ENCODE measurements at places on chromosomes 2 and 18.

GRCh38 chr2:151761193-151761592 is 26.9 kb upstream of the NEB start:
- DNase-seq = no peak

GRCh38 chr2:39620067-39620466 is 45.6 kb upstream of the TMEM178A start:
- DNase-seq = no peak

GRCh38 chr18:36411745-36412168 is 114.2 kb downstream of the FHOD3 start:
- DNase-seq = no peak

DNA sequence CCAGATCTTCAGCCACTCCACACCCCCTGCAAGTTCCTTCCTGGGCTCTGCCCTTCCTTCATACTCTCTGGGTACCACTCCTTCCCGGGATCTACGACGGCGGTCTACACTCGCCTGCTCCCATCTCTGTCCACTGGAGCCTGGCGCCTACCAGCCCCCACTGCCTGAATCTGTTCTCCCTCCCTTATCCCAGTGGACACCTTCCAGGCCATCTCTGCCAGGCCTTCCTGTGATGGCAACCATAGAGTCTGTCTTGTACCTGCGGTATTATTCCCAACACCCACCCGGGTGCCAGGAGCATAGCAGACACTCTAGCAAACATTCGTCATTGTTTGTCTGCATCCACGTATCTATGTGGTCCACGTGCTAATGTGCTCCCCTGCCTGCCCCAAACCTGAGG is 140.9 kb downstream of the ZFP36L2 start:
- DNase-seq = no peak

- DNase-seq = no peak
These were observed 90.3 kb downstream of the OLA1 start for GRCh38 chr2:174158003-174158402.

DNA sequence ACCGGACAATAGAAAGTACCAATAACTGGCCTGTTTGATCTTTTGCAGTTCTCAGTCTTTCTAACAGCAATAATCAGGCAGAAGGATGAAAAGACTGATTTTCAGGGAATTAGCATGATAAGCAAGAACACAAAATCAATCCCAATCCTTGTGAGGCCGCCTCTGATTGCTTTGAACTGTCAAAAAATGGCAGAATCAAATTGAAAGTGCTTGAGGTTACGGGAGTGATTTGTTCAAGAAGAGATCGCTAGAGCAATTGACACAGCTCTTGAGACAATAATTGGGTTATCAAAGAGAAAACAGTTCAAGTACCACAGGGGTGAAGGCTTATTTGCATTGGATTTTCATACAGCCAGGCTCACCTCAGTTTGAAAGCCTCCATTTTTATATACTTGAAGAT is 663.4 kb downstream of the ARHGAP15 start:
- DNase-seq = no peak

DNA sequence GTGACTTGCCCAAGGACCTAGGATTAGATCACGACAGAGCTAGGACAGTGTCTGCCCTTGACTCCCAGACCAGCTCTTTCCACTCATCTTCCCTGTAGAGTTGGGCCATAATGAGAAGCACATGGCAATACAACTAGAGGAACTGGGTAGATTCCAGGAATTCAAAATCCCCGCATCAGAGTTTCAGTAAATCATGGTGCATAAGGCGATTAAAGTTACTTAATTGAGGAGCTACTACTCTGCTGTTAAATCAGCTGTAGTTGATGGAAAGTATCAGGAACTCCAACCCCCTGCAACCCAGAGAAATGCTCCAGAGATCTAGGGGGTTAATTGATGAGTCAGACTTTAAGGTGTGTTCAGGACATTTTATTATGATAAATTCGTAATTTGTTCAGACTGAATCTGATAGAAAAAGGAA is 5.7 kb downstream of the ANTXR1 start:
- no peak for DNase-seq

GRCh38 chr2:24745825-24746224 is 47.4 kb downstream of the PTRHD1 start:
- no peak for DNase-seq

DNA sequence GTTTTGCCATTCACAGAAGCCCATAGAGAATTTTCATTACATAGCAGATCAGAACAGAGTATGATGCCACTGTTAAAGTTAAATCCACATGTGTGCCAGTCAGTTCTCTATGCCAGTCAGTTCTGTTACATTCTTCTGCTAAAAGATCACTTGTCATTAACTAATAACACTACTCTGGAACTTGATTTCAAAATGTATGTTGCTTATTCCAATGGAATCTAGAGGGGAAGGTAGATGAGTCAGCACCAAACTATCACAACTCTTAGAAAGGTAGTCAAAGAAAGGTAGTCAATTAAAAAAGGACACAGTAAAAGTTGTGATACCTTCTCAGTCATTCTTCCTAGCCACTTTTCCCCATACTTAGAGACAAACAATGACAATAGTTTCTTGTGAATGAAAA is 1214.4 kb downstream of the LRP1B start:
- no peak for DNase-seq

- no peak for DNase-seq
These were observed 78.9 kb upstream of the CCDC68 start for GRCh38 chr18:55038162-55038561.

DNA sequence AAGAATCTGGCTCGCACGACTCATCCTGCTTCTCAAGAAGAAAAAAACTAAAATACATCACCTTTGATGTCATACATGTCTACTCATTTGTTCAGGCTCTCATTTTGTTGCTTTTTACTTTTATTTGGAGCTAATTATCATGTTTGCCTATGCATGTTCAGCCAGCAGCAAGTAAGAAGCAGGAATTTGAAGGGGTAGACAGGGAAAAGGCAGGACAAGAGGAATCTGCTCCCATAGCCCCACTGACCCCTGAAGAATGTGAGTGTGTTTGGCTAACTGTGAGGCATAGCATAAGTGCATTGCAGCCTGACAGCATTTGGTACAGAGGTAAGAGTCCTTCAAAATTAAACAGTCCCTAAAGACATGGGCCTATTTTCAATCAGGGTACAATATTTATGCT is 72.7 kb downstream of the NYAP2 start:
- DNase-seq = no peak

DNA sequence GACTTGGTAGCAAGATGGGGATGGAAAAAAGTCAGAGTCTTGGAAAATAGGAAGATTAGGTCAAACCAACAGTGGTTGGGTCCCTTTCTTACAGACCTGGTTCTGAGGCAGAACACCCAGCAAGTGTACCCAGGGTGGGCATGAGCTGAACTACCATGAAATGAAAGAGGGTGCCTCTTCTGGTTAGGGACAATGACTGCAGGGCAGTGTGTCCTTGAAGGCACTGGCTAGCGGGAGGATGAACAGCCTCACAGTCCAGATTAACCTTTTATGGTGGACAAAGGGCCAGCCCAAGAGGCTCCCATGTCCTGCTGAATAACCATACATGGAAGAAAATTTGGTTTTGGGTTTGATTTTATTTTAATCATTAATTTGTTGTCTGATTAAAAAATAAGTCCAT is 61.8 kb upstream of the CCDC85A start:
- no peak for DNase-seq

- DNase-seq = no peak
These were observed 48.6 kb downstream of the PTGR3 start for GRCh38 chr18:75160364-75160763.

DNA sequence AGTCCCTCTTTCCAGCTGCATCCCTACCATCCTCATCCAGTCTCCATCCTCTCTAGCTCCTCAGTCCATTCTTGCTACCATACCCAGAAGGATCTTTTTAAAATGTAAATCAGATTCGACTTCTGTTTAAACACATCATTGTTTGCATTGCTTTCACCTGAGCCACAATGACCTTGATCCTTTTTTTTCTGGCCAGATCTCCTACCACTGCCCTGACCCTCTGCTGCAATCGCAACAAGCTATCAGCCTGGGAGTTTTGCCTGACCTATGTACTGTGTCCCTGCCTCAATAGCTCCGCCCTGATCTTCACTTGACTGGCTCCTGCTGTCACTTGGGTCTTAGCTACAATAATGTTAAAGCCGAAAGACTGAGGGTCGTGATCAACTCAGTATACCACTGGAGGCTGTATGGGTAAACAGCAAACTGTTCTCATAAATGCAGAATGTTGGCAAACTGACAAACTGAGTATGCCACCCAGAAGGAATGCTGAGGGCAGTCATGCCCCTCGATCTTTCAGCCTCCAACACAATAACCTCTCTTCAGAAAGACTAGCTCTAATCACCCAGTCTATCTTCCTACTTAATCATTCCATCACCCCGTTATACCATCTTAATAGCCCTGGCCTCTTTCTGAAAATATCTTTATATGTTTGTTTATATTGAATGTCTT is 2.6 kb upstream of the RBM43 start:
- no peak for DNase-seq

GRCh38 chr18:24811950-24812681 is 351.7 kb downstream of the HRH4 start:
- no peak for DNase-seq

- DNase-seq = no peak
These were observed 32.9 kb upstream of the LYPD6B start for GRCh38 chr2:149005471-149006077.

DNA sequence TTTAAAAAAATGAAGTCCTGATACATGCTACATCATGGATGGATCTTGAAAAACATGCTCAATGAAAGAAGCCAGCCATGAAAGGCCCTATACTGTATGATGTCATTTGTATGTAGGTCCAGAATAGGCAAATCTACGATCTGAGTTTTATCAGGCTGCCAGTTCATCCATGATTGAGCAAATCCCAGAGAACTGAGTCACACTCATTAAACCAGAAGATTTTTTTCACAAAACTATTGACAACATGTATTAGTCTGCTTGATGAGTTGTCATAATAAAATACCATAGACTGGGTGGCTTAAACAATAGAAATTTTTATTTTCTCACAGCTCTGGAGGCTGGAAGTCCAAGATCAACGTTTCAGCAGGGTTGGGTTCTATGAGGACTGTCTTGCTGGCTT is 130.7 kb downstream of the MREG start:
- no peak for DNase-seq

- DNase-seq = no peak
These were observed 11.7 kb upstream of the FHL2 start for GRCh38 chr2:105410554-105410953.

DNA sequence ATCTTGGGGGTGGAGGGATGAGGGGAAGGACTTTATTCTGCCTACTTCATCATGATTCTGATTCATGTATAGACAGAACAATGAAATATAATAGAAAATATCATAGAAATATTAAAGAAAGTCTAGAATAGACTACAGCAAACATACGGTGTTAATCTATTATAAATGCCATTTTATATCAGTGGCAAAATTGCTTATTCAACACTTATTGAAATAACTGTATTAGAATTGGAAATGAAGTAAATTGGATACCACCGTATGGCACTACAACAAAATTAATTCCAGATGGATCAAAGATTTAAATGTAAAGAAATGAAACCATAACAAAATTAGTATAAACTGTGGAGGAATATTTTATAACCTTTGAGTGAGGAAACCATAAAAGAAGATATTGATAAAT is 213.3 kb upstream of the CTAGE1 start:
- DNase-seq = no peak

All from activated CD4-positive, CD25-positive, alpha-beta regulatory T cell (primary cell).